ENCODE measurements at places on chromosomes 4 and X.

GRCh38 chr4:48967631-48968030 lies 18.4 kb upstream of the CWH43 start:
- no peak for DNase-seq

DNA sequence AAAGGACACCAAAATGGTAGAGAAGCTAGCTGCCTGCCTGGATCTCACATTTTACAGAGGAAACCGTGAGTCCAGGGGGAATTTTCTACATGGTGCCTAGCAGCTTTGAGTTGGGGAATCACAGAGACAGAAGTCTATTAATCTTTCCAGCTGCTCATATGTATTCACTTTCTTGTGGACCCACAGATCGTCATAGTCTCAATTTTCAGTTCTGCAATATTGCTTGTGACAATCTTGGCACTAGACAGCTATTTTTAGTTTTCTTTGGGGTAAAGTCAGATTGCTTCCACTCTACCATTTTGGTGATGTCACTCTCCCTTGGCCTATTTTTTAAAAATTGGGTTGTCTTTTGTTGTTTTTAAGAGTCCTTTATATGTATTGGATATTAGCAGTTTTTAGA lies 233.4 kb upstream of the STK26 start:
- DNase-seq = no peak

GRCh38 chr4:139844057-139844456 lies 178.4 kb downstream of the MGST2 start:
- DNase-seq = no peak

DNA sequence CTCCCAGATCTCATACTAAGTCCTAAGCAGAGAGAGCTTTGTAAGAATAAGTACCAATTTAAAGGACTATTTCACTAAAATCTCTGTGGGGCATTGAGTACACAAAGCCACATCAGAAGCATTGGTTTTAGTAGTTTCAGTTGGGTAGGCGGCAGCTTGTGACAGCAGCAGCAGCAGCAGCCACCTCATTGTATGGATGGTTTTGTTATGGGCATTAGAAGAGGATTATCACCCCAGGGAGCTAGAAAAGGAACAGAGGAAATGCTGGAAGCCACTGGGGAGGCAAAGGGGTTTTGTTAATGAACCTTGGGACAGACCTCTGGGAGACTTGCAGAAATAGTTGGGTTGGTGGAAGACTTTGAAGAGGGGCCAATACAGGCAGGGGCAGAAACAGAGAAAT lies 93.9 kb upstream of the FRMPD3 start:
- no peak for DNase-seq

DNA sequence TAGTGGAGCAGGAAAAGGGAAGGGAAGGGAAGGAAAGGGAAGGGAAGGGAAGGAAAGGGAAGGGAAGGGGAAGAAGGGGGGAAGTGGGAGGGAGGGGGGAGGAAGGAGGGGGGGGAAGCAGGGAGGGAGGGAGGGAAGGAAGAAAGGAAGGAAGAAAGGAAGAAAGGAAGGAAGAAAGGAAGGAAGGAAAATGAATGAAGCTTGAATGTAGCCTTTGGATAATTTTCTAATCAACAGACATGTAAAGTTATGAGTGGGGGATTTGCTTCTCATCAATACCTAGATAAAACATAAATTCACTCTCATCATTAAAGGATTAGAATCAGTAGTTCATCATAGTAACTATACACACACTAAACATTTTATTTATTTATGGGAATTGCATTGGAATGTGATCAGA lies 446.9 kb upstream of the FAM241A start:
- DNase-seq = no peak

- no peak for DNase-seq
Measured at GRCh38 chr4:77007358-77008230, 58.0 kb downstream of the SEPTIN11 start.

- DNase-seq = no peak
Measured at GRCh38 chrX:17803449-17803848, 57.6 kb downstream of the RAI2 start.

GRCh38 chr4:63123441-63123840 lies 1285.8 kb downstream of the TECRL start:
- no peak for DNase-seq

- DNase-seq = no peak
Measured at GRCh38 chrX:30798810-30799209, 90.2 kb downstream of the TAB3 start.

DNA sequence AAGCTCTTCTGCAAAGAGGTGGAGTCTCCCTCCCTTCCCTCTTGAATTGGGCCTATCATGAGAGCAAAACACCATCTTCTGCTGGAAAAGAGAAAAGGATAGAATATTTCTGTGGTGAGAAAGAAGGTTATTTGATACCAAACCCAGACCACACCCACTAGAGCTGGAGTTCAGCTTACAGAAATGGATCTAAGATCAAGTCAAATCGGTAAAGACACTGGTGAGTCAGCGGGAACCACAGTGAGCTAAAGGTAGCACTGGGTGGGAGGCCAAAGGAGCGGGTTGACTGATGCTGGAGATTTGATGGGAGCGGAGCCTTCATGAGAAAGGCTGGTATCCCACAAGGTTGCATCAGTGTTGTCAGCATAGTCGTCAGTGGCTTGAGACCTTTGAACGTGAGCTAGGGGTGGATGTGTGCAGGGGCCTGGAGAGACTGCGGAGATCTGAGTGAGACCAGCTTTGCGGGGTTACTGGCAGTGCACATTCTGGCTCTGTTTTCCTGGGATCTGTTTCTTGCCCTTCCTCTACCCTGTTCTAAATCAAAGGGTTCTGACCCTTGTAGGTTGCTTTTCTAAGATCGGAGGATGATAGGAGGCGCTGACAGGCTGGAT lies 106.4 kb upstream of the SCOC start:
- DNase-seq = no peak

- no peak for DNase-seq
Measured at GRCh38 chrX:115892056-115892708, 278.4 kb upstream of the AGTR2 start.

GRCh38 chr4:124727331-124727890 lies 14.9 kb upstream of the ANKRD50 start:
- no peak for DNase-seq

DNA sequence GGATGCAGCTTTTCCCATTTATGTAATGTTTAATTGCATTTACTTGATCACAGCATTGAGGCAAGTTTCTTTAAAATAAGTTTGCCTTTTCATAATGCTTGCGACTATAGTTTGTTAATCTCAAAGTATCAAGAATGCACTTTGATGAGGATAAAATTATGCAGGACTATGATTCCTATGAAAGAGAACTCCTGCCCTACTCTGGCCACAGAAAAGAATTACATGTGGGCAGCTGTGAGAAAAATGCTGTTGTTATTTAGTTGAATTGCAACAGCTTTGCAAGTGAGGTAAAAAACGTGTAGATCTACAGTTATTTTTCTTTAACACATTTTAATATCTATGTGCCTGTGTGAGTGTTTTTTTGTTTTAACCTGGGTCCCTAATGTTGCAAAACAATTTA lies 12.5 kb upstream of the OSTC start:
- DNase-seq = no peak

GRCh38 chr4:42151568-42152506 lies 618 bp downstream of the BEND4 start:
- peak; percentile 69 for DNase-seq

DNA sequence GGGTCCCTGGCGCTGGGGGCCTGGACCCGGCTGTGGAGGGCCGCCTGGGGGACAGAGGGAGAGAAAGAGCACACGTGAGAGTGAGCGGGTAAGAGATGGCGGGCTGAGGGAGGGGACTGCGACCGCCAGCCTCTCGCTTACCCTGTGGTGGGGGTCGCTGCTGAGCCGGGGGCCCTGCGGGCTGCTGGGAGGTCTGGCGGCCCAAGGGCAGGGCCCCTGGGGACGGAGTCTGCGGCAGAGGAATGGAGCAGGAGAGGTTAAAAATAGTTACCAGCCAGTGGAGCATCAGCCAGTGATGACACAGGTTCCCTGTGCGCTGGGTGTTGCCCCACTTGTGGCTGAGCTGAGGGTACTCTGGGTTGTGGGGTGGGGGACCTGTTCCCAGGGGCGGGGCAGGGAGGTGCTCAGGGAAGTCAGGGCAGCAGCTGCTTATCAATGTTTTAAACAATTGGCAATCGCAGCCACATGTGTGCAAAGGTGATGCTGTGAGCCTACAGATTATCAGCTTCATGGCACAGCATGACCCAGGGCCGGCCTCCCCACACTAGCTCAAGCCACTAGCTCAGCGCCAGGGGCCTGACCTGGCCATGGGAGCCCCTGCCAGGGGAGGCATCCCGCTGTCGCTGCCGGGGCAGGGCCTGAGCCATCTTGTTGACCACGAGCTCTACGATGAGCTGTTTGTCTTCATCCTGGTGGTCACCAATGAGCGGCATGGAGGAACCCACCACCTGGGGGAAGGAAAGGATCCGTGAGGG lies 7.5 kb upstream of the TIMP1 start:
- peak; percentile 22 for DNase-seq

DNA sequence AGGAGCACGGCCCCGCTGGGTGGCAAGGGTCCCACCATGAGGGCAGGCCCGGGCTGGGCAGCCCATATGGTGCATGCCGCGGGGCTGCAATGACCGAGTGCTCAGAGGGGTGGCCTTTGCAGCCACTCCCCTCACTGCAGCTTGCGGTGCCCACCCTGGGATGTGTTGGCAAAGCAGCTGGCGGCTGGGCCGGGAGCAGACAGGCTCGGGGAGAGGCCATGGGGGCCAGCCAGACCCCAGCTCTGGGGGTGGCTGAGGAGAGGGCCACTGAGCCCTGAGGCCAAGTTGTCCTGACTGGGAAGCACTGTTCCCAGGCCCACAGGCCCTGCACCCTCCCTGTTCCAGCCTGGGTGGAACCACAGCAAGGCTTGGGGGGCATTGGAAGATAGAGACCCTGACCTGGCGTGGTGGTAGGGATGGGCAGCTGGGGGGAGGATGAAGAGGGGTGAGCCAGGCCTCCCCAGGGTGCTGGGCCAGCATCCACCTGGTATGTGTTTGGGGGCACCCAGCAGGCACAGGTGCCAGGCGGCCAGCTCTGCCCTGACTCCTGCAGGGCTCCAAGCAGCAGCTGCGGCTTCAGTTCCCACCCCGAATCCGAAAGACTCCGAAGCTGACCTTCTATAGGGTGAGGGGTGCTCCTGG lies 18.4 kb upstream of the RNF4 start:
- no peak for DNase-seq

- DNase-seq = no peak
Measured at GRCh38 chr4:80180743-80181142, 16.6 kb upstream of the PRDM8 start.

GRCh38 chr4:68271851-68272357 lies 26.4 kb upstream of the TMPRSS11B start:
- no peak for DNase-seq

DNA sequence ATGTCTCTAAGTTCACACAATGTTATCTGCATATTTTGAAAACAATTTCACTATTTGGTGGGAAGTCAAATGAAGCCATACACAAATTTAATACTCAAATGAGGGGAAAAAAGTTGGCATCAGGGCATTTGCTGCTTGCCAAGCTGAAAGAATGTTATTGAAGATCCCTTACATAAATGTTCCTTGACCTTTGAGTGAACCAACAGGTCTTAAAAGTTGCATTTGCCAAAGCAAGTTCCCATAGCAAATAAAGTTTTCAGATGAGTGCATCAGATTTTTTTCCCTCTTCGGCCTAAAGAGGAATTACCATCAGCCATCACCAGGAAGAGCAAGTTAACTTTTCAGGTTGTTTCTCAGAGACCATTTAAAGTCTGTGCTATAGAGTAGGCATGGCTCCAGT lies 115.9 kb downstream of the COX18 start:
- DNase-seq = no peak

DNA sequence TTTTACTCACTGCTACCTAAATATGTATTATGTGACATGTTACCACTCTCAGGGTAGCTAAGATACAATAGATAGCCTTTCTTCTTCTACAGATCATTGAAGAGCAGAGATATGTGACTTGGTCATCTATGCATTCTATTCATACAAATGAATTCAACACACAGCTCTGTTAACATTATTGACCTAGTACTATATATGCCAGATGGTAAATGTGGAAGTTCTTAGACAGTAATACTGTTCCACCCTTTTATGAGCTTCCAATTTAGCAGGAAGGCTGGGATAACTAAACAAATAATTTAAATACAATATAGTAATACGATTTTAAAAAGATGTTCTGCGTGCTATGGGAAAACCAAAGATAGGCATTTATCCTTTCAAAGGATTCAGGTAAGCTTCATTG lies 76.0 kb downstream of the SYTL5 start:
- no peak for DNase-seq

DNA sequence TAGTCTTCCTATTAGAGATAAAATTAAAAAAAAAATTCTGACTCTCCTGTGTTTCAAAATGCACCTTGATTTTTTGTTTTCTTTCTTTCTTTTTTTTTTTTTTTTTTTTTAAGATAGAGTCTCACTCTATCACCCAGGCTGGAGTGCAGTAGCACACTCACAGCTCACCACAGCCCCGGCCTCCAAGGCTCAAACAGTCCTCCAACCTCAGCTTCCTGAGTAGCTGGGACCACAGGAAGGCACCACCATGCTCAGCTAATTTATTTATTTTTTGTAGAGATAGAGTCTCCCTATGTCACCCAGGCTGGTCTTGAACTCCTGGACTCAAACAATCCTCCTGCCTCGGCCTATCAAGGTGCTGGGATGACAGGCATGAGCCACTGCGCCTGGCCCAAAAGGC lies 41.1 kb upstream of the TMEM184C start:
- DNase-seq = no peak

All from nephron progenitor cell (in vitro differentiated cells).